ENCODE measurements at places on chromosomes 12 and 14. TPM values are rescaled to one million over a fixed set of nuclear protein-coding genes. Genes with fewer than 3 reads are reported as not detected.

The FOXA1 gene
- total RNA-seq: 0.15 TPM

The SIX1 gene
- 15.9 TPM for total RNA-seq

The KRT83 gene
- total RNA-seq: not detected

The OTOGL gene
- total RNA-seq: under 0.01 TPM
